IPS-NIHi11 (cell line): ENCODE measurements at places on chromosomes 5 and 9.

DNA sequence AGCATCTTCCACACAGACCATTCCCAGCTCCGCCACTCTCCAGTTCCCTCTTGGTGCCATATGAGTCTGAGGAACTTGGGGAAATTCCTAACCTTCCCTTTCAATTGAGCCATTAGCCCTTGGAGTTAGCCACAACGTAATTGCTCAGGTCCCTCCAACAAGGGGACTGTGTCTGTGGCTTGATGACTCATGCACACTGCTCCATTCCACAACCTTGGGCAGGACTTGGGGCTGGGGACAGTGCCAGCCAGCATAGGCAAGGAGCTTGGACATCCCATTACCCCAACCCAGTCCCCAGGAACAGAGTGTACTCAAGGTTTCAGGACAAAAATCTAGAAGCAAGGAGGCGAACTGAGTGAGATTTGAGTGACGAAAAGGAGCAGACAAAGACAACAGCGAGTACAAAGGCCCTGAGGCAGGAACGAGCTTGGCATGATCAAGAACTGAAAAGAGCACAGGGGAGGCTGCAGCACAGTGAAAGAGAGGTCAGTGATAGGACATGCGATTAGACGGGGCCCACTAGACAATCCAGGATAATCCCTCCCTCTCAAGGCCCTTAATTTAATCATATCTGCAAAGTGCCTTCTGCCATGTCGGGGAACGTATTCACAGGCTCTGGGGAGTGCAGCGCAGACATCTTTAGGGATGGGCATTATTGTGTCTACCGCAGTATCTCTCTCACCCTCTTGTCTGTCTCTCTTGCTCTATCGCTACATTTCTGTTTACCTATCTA, 16.0 kb upstream of the JADE2 start:
- DNase-seq: no peak

DNA sequence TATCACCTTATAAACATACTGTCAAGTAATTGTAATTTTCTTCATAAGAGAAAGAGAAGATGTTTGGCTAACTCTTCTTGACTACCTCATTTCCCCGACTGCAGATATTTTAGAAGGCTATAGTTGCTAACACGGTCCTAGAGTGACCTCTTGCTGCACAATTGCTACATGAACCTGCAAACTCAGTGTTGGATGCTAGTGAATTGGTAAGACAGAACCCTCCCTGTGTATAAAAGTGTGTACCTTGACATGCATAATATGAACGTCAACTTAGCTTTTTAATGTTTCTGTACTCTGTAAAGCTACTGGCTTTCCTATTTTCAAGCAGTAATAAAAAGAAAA, 46.7 kb upstream of the CER1 start:
- DNase-seq: peak; percentile 15

DNA sequence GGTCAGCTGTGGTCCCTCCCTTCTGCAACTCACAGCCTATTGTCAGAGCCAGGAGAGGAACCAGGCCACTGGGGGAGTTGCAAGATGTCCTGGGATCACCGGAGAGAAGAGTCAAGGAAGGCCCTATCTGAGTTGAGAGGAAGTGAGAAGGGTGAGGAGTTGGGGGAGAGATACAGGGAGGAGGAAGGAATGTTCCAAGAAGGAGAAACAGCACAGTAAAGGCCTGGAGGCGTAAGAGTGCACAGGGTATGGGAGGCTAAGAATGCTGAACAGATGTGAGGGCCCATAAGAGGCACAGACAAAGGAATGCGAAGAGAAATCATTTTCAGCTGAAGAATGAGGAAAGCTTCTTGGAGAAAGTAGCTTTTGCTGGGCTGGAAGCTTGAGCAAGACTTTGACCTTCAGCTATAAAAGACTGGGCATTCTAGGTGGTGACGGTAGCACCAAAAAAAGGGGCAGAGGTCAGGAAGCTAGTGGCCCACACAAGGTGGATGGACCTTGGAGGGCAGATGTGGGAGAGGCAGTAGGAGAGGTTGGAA, 21.6 kb upstream of the CSF1R start:
- no peak for DNase-seq

- no peak for DNase-seq
Observed at GRCh38 chr5:117347280-117347679, 772.7 kb upstream of the SEMA6A start.

- DNase-seq: no peak
Observed at GRCh38 chr5:74386571-74387334, 253.8 kb downstream of the ENC1 start.

GRCh38 chr9:38008168-38009034, 60.6 kb downstream of the SHB start:
- DNase-seq: peak; percentile 64

GRCh38 chr9:75064307-75065025, 23.5 kb downstream of the NMRK1 start:
- no peak for DNase-seq

- DNase-seq: peak; percentile 81
Observed at GRCh38 chr5:127290019-127290945, at the start of gene MEGF10. MEGF10 (plus strand) TSS chr5:127290796; CDS start chr5:127331309, 40,513 bp downstream.

DNA sequence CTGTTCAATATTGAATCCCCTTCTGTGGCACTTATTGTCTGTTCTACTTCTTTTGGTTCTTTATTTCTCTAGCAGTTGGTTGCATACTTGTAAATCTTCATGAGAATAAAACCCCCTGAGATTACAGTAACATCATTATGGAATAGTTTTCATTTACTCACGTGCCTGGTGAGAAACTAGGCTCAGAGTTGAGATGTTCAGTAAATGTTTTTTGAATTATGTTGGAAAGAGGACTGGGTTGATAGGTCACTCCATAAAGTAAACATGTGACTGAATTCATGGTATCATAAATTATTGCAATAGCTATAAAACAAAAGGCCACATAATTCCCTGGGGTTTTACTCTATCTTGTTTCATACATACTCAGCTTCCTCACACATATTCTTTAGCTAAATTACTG, 174.2 kb upstream of the C9orf72 start:
- no peak for DNase-seq

GRCh38 chr5:146962801-146963355, 84.3 kb upstream of the PPP2R2B start:
- no peak for DNase-seq

- DNase-seq: peak; percentile 89
Observed at GRCh38 chr9:100714372-100715099, 136.7 kb downstream of the CAVIN4 start.

DNA sequence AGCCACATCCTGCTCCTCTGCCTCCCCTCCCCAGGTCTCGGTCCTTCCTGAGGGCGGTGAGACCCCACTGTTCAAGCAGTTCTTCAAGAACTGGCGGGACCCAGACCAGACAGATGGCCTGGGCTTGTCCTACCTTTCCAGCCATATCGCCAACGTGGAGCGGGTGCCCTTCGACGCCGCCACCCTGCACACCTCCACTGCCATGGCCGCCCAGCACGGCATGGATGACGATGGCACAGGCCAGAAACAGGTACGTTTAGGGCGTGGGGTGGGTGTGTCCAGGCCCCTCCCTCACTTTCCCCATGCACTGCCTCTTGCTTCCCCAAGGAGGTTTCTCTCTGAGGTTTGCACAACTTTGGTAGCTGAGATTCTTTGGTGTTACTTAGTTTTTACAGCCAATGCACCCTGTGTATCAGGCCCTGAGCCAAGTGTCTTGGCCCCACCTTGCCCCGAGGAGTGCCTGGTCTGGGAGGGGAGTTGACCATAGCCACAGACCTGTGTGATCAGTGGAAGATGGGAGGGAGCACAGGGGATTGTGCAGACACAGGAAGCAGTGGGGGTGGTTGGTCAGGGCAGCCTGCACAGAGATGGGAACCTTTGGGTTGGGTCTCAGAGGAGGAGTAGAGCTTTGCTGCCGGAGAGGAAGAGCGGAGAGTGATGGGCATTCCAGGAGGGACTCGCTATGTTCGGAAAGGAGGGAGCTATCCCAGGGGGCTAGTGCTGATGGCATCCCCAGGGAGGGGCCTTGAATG, 50.8 kb downstream of the GSN start:
- no peak for DNase-seq

DNA sequence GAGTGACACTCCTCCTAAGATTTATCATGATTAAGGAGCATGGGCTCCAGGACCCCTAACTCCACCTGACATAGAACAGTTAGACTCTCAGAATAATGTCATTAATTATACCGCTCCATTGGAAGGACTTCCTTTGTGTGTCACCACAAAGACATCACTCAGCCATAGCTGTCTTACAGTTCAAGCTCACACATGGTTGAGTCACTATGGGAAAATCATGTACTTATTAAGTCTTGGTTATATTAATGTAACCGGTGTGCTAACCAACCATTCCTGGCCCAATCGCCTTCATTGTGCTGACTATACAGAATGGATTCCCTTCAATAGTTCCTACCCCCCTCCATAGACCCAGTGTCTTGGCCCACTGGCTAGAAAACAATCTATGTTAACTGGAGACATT, 10.9 kb upstream of the MCCC2 start:
- no peak for DNase-seq

GRCh38 chr9:115327436-115328122, 209.6 kb upstream of the TNC start:
- DNase-seq: no peak

- DNase-seq: no peak
Observed at GRCh38 chr9:131405858-131406537, 12.1 kb downstream of the PRRC2B start.

DNA sequence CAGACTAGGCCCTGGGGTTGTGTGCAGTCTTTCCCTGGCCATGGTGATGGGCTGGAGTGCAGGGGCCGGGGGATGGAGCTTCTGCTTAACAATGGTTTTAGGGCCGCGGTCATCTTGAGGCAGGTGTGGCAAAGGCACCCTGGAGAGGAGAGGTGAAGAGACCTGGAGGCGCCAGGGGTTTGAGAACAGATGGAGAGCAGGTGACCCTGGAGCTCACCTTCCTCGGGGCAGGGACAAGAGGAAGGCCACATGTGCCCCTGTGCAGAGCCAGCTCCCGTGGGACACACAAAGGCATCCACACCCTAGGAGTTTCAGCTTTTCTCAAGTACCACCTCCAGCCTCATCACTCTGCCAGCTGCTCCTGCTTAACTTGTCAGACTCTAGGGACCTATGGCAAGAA, 46.4 kb upstream of the SH3GL2 start:
- DNase-seq: no peak

DNA sequence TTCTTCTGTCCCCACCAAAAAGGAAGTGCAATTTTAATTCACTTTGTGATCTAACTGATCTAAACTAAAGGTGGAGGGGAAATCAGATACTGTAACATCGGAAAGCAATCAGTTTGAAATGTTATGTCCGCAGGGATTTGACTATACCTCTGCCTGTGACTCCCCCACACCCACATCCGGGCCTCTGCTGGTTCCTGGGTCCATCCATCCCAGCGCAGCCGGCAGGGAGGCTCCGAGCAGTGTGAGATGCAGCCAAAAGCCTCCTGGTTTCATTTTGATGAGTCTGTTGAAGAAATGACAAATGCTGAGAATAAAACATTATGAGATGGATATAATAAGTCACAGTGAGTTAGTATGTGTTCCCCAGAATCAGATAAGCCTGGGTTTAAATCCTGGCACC, 8.6 kb downstream of the FSTL4 start:
- DNase-seq: no peak

GRCh38 chr5:151137067-151137825, 20.3 kb downstream of the ANXA6 start:
- no peak for DNase-seq

GRCh38 chr9:77454663-77455062, 193.5 kb downstream of the GNA14 start:
- DNase-seq: no peak

- DNase-seq: no peak
Observed at GRCh38 chr9:28456861-28457260, 883.6 kb upstream of the C9orf72 start.

DNA sequence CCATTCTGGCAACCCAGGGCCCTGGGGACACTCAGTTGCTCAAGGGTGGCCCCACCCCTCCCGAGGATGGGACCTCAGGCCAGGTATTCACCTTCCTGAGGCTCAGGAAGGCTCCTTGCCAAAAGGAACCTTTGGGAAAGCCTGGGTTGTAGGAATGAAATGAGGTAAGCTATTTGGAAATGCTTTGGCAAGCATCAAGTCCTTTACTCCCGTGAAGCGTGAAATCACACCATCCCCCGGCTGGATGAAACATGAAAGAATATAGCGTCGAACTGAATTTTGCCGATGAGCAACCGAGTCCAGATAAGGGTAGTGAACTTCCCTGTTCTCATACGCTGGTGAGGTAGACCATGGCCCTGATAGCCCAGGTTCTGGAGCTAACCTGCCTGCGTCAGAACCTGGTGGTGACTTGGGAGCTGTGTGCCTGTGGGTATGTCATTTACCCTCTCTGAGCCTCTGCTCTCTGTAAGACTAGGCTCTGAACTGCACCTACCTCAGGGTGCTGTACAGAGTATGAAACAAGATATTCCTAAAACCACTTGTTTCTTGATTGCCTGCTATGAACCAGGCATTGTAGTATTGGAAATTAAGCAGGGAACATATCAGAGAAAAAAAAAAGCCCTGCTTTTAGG, 105.3 kb upstream of the BOD1 start:
- no peak for DNase-seq

- DNase-seq: no peak
Observed at GRCh38 chr5:14263699-14264098, 120.6 kb downstream of the TRIO start.

GRCh38 chr5:9898319-9898718, 268.2 kb upstream of the TAS2R1 start:
- DNase-seq: peak; percentile 46

DNA sequence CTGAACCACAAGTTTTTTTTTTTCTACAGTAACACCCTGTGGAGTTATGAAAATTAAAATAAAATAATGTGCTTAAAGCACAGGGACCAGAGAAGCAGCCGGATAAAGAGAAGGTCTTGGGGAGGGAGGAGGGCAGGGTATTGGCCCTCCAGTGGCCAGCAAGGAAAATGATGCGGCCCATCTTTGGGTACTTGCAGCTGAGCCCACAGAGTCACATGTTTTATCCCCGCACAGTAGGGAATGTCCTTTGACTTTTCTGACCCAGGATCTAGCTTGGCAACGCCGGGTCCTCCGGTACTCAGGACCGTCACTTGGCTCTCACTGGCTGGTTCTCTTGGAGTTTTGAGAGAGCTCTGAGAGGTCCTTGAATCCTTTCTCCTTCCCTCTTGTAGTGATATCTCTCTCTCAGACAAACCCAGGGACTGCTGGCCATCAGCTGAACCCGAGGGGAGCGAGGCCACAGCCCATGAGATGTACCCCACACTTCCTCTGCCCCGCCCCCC, 35.3 kb upstream of the HSPA9 start:
- DNase-seq: peak; percentile 74
